ENCODE measurements at places on chromosomes 3 and 15.

- DNase-seq = peak; percentile 5
Measured at GRCh38 chr15:99122831-99123712, 18.2 kb downstream of the SYNM start.

GRCh38 chr15:91593067-91593466, 260.4 kb upstream of the SLCO3A1 start:
- no peak for DNase-seq

- no peak for DNase-seq
Measured at GRCh38 chr3:170777564-170777926, 92.5 kb downstream of the RPL22L1 start.

DNA sequence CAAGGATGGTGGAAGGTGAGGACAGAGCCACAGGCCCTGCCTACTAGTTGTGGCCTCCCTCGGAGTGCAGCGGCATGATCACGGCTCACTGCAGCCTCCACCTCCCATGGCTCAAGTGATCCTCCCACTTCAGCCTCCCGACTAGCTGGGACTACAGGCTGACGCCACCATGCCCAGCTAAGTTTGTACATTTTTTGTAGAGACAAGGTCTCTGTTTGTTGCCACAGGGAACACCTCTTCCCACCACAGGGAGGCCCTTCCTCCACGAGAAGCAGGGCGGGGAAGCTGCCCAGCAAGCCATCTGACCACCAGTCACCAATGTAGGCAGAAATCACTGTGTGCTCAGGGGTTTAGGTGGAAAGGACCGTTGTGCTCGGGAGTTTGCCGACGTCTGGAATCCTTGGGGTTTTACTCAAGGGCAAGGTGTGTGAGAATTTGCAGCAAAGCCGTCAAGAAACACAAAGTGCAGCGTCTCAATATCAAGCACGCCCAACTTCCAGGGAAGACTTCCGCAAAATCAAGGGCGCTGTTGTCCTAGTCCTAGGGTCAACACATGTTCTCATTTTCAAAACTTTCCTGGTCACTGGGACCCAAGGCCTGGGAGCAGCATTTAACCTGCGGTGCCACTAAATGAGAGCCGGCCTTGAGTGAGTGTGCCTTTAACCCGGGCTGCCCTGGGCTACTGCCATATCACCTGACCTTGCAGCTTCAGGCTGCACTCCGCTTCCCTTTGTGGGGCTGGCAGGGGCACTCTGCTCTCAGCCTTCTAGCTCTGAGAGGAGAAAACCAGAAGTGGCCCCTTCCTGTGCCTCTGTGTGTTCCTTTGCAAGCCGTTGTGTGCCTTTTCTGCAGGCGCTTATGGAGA, 65.7 kb downstream of the SLC12A8 start:
- peak; percentile 81 for DNase-seq

DNA sequence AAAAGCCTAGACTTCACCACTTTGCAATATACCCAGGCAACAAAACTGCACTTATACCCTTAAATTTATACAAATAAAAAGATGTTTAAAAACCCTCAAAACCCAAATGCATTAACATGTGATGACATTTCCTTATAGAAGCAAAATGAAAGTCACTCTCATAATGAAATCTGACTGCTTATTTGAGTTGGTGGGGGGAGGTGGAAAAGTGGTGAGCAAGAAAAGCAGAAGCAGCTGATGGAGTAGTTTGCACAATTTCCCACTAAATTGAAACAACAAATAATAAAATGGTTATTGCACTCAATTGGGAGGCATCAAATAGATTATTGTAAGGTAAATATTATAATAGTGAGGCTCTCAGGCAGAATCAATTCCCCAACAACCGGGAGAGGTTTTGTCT, 54.0 kb upstream of the GADL1 start:
- no peak for DNase-seq

GRCh38 chr3:156236556-156237260, 116.3 kb downstream of the KCNAB1 start:
- DNase-seq = no peak

DNA sequence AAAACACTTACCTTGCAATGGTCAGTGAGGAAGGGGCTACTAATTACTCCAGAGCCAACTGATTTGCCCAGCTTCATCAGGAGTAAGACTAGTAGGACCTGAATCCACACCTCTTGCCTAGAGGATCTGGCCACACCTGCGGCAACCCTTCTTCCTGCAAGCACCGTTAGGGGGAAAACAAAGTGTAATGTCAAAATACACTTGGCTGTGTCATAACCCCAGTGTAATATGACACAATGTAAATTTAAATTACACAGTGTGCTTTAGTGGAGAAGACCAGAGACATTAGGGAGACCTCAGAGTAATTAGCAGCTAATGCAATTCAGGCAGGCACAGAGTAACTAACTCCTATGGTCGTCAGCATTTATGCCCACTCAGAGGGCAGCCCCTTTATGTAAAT, 308.5 kb upstream of the ARRDC4 start:
- DNase-seq = no peak

GRCh38 chr3:76267851-76268380, 482.6 kb upstream of the ZNF717 start:
- DNase-seq = peak; percentile 42

DNA sequence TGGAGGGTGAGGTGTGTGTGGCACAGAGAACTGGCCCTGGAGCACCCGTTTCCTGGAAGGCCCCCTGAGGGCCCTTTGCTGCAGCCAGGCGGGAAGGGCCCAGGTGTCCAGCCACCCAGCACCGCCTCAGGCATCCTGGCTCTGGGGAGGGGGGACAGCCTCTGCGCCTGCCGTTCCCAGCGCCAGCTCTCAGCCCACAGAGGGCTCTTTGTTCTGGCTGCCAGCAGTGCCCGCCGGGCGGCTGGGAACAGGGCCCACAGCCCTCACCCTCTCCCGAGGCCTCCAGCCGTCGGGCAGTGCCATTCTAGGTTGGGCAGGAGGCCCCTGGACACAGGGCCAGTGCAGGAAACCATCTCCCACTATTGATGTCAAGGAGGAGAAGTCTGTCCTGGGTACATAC, 8.3 kb downstream of the SLC38A3 start:
- no peak for DNase-seq

DNA sequence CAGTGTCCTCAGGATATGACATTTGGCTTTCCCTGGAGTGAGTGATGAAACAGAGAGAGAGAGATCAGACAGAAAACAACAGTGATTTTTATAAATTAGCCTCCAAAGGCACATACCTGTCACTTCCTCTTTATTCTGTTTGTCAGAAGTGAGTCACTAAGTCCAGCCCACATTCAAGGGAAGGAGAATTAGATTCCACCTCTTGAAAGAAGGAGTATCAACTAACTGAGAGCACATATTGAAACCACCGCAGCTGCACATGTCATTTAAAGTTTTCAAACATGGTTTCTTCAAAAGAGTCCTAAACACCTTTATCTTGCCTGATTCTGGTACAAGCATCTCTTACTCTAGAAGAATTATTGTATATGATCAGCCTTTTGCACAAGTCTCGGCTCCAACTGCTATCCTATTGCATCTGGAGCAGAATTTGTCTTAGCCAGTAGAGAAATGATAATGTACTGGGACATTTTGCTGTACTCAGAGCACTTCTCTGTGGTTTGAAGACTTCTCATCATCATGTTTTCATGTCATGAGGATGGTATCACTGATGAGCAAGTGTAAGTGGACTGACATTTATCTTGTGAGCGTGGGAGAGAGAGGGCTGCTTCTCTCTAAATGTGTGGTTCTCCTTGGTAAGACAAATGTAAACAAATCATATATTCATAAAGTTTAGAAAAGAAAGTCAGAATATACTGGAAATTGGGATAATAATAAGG, 338.9 kb upstream of the CFAP20DC start:
- no peak for DNase-seq

- DNase-seq = no peak
Measured at GRCh38 chr3:64832098-64832497, 144.3 kb upstream of the ADAMTS9 start.

Data from posterior vena cava (tissue), 2 donors.